ENCODE measurements at places on chromosomes 5 and 9.

- no peak for DNase-seq
These were observed 409.5 kb upstream of the ITGA1 start for GRCh38 chr5:52378237-52378636.

DNA sequence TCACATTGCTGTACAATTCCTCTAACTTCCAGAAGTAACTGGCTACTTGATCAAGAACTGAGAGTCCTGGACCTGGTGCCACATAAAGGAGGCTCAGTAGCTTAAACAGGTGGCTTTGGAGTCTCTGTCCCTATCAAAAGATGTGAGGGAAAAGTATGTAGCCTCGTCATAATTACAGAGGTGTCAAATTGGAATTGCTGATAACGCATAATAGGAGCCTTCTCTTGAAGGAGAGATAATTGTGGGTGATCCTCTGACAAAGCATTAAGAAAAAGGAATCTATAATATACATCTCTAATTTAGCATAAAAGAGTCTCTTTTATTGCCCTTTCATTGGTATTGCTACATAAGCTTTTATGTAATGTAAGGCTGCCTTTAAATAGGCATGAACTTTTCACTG lies 1246.4 kb upstream of the CDH9 start:
- no peak for DNase-seq

GRCh38 chr9:79301085-79301484 lies 270.7 kb upstream of the TLE4 start:
- DNase-seq, result no peak

DNA sequence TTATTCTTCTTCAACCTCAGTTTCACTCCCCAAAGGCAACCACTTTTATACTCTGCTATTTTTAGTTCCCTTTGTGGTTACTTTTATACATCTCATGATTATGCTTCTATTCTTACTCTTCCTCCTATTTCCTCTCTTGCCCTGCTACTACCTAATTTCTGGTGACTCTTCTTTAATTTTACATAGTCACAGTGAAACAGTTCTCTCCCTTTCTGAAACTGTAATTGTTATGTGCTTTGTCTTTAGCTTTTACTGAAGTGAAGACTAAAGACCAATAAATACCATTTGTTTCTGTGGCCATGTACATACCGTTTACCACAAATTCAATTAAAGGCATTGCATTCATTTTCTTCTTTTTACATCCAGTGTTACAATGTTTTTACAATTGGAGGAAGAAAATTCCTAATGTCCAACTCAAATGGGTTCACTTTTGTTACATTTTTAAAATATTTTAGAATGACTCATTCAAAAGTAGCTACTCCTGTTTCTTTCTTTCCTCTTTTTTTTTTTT lies 410.6 kb downstream of the PSAT1 start:
- no peak for DNase-seq

Data from stimulated activated CD8-positive, alpha-beta memory T cell treated with anti-CD3 and anti-CD28 coated beads, Interleukin-2, amount 100 ng/mL, for 1 hour (primary cell).